ENCODE measurements at places on chromosomes 12 and 14.

GRCh38 chr14:34554540-34555250 lies 15.2 kb upstream of the EAPP start:
- no peaks in the 10 kb centered on the region for H3K4me1 ChIP-seq
- DNase-seq, result peak; percentile 11
- no peaks in the 10 kb centered on the region for H3K27me3 ChIP-seq
- no peak overlapping the region for H3K4me3 ChIP-seq
- H3K36me3 ChIP-seq, result no peaks in the 10 kb centered on the region
- H3K27ac ChIP-seq, result peak overlapping the region; percentile 90

GRCh38 chr12:59999291-59999690 lies 403.5 kb downstream of the SLC16A7 start:
- H3K4me1 ChIP-seq, result no peaks in the 10 kb centered on the region
- H3K27ac ChIP-seq, result no peak overlapping the region
- no peaks in the 10 kb centered on the region for H3K36me3 ChIP-seq
- H3K4me3 ChIP-seq, result no peak overlapping the region

- H3K4me3 ChIP-seq, result no peak overlapping the region
- no peaks in the 10 kb centered on the region for H3K36me3 ChIP-seq
- no peak overlapping the region for H3K27ac ChIP-seq
- peaks cover 5% of the 10 kb centered on the region for H3K4me1 ChIP-seq
- no peaks in the 10 kb centered on the region for H3K27me3 ChIP-seq
- no peak for DNase-seq
Observed at GRCh38 chr12:65492998-65493912, 214.8 kb downstream of the MSRB3 start.

DNA sequence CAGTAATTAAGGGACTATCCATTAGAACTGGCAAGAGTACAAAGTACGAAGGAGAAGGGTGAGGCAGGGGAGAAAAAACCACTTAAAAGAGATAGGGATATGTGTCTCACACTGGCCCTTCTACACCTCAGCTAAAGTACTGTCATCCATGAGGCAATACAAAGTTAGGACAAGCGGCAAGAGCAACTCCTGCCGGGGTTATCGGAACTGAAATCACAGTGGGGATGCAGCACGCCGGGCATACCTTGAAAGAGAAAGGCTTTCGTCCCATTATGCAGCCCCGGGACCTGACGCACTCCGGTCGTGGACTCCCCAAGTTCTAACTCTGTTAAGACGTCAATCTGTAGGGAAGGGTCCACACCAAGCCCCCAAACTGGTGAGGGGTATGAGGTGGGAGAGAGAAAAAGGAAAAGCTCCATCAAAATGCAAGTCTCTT lies 1.1 kb downstream of the NELL2 start:
- no peaks in the 10 kb centered on the region for H3K36me3 ChIP-seq
- H3K4me1 ChIP-seq, result no peaks in the 10 kb centered on the region
- H3K27me3 ChIP-seq, result peaks cover 34% of the 10 kb centered on the region
- no peak overlapping the region for H3K4me3 ChIP-seq

- no peaks in the 10 kb centered on the region for H3K4me1 ChIP-seq
- no peak for DNase-seq
- H3K4me3 ChIP-seq, result no peak overlapping the region
- no peak overlapping the region for H3K27ac ChIP-seq
- no peaks in the 10 kb centered on the region for H3K27me3 ChIP-seq
Observed at GRCh38 chr12:8773461-8773860, 49.0 kb upstream of the A2ML1 start.

Data from lung (tissue), 17 donors.